Activated gamma-delta T cell (primary cell): ENCODE measurements at places on chromosomes 4 and X.

- no peak for DNase-seq
Observed at GRCh38 chr4:165828928-165829327, 44.1 kb upstream of the TLL1 start.

- DNase-seq = no peak
Observed at GRCh38 chrX:2313864-2314640, 186.7 kb downstream of the DHRSX start.

DNA sequence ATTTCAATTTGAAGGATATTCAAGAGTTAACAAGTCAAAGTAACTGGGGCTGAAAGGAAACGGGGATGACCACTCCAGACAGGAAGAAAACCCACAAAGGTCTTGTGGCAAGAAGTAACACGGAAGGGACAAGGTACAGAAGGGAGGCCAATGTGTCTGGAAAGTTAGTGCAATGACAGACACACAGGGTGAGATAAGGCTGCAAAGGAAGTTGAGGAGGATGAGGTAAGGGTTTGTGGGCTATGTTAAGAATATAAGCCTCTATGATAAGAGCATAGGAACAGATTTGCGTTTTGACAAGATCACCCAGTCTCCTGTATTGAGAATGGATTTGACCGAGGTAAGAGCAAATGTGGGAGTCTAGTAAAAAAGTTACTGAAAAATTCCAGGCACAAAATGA lies 21.9 kb upstream of the EMCN start:
- no peak for DNase-seq

DNA sequence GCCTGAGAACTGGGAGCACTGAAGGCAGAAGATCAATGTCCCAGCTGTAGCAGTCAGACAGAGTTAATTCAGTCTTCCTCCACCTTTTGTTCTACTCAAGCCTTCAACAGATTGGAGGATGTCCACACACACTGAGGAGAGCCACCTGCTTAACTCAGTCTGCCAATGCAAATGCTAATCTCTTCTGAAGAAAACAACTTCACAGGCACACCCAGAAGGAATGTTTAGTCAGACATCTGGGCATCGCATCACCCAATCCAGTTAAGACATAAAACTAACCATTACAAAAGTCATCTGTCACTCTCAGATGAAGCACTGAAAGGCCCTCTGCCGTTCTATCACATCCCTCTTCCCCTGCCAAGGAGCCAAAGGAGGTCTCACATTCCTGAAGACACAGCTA lies 173.7 kb downstream of the CENPC start:
- no peak for DNase-seq

DNA sequence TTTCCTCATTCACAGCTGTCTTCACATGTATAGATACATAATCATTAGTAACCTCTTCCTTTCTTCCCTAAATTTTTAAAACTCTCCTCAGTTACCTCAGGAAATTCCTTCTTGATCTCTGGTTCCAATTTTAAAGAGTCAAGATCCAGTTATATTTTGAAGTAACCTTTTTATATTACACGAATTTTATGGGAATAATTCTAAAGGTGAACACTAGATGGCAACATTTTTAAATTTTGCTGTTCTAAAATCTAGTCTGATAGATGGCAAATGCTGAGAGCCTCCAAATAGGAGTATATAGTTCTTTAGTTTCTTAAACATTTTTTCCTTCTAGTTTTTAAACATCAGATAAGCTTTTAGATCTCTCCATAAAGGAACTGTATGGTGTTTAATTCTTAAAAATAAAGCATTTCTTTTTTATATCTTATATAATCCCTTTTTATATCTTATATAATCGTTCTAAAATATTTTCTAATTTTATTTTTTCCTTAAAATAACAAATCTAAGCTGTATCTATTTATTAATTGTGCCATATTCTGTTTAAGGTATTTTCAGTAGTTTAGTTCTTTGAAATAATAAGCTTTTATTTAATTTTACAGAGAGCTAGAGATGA lies 37.9 kb upstream of the PAPSS1 start:
- DNase-seq = no peak

DNA sequence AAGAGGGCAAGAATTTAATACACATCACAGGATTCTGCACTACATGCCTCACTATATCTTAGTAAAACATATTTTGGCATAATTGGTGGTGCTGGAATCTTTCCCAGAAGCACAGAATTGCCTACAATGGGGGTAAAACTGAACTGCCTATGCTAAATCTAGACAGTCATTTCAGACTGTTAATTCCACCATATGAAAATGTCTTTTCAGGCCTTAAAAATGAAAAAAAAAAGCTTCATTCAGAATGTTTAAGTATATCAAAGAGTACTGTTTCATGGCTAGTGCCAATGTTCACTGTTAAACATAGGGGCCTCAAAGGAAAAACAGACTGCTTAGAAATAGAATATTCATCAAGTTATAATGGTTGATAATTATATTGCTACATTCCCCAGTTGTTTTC lies 797.0 kb downstream of the PCDH19 start:
- no peak for DNase-seq

GRCh38 chrX:100120956-100121355 lies 289.1 kb downstream of the PCDH19 start:
- no peak for DNase-seq

- no peak for DNase-seq
Observed at GRCh38 chr4:111362941-111363361, 740.1 kb upstream of the PITX2 start.

DNA sequence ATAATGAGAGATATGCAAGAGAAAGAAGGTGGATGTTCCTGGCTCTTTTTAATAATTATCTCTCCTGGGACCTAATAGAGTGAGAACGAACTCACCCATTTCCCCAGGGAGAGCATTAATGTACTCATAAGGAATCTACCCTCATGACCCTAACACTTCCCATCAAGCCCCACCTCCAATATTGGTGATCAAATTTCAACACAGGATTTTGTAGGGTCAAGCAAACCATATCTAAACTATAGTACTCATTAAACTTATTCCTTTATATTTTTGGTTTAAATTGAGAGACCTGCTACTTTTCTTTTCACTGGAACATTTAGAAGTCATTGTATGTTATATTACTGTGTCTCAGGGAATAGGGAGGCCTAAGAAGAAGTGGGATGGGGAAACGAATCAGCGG lies 2.6 kb downstream of the UGT2A3 start:
- DNase-seq = no peak

- no peak for DNase-seq
Observed at GRCh38 chr4:79205121-79205520, 120.7 kb downstream of the NAA11 start.

DNA sequence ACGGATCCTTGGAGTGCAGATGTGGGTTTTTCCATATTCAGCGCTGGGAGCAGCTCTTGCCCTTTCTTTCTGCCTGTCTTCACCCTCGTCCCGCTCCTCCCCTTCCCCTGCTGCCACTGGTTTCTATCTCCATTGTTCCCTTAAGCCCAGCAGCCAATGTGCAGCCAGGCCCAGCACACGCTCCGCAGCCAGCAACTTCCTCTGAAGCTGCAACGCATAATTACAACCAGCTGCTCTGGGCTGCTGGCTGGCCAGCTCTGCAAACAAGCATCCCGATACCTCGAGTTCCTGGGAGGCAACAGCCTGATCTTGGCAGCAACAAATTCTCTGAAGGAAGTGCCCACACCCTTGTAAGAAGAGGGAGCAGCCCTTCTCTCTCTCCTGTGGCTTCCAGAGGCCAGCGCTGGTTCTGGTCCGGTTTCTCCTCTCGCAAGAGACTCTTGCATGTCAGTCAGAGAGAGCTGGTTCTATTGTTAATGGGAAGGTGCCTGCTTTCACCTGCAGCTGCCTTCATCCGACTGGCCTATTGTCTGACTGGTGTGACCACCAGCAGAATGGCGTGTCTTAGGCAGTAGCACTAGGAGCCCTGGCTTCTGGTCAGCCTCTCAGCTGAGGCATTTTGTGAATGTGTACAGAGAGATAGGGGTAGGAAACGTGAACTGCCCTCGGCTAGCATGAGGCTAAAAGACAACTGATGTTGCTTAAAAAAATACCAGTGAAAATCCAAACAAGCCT lies 83.8 kb upstream of the MAML3 start:
- DNase-seq = no peak
